ENCODE measurements at places on chromosomes 12 and 14.

GRCh38 chr12:116880213-116880816 lies 926 bp downstream of the HRK start:
- no peak for DNase-seq

DNA sequence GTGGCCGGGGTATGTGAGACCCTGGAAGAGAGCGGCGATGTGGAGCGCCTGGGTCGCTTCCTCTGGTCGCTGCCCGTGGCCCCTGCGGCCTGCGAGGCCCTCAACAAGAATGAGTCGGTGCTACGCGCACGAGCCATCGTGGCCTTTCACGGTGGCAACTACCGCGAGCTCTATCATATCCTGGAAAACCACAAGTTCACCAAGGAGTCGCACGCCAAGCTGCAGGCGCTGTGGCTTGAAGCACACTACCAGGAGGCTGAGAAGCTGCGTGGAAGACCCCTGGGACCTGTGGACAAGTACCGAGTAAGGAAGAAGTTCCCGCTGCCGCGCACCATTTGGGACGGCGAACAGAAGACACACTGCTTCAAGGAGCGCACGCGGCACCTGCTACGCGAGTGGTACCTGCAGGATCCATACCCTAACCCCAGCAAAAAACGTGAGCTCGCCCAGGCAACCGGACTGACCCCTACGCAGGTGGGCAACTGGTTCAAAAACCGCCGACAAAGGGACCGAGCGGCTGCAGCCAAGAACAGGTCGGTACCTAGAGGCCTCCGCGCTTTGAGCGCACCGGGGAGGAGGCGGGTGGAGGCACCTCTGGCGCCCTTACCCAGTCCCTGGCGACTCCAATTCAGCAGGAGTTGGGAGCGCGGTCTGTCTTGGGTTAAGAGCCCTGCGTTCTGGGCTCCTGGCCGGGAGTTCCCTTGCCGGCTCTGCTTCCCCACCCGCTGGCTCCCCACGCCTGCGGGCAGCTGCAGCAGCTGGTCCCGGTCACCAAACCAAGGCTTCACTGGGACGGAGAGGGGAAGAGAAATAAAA lies 700 bp downstream of the SIX6 start:
- DNase-seq = no peak

DNA sequence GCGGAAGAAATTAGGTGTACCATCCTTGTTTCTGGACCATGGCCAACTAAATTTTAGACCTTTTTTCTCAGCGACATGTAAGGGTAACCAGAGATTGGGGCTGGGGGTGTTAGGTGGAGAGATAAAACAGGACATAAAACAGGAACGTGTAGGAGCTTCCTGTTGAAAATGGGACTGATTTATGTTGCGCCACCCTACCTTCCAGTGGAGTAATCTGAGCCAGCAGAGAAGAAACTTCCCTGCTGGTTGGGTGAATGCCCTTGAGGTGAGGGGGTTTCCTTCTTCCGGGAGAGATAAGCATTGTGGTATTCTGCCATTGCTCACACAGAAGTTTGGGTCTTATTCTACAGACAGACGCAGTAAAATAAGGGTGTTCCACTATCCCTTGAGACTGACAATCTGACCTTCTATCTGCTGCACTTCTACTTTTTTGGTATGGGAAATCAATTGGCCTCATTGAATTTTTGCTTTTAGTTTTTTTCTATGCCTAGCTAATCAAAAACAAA lies 417.6 kb downstream of the PCNX1 start:
- no peak for DNase-seq

GRCh38 chr12:116563262-116563661 lies 4.1 kb downstream of the MAP1LC3B2 start:
- DNase-seq = no peak

DNA sequence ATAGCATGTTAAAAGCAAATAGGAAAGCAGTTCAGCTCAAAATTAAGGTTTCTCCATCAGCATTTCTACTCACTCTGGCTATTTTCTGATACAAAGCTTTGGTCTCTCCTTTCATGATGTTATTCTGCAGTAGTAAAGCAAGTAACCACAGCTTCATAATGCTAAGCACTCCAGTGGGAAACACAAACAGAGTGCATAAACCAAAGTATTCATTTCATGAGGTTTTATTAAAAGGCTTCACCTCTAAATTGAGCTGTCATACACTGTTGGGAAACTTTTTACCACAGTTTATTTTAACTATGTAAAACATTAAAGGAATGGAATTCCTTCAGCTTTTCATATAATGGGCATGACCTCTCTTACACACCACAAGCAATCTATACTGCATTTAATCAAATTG lies 157.9 kb upstream of the LMO3 start:
- no peak for DNase-seq

- DNase-seq = no peak
Measured at GRCh38 chr12:58923781-58924180, 3.5 kb upstream of the LRIG3 start.

GRCh38 chr12:62629413-62629812 lies 162.8 kb downstream of the MON2 start:
- DNase-seq = no peak

DNA sequence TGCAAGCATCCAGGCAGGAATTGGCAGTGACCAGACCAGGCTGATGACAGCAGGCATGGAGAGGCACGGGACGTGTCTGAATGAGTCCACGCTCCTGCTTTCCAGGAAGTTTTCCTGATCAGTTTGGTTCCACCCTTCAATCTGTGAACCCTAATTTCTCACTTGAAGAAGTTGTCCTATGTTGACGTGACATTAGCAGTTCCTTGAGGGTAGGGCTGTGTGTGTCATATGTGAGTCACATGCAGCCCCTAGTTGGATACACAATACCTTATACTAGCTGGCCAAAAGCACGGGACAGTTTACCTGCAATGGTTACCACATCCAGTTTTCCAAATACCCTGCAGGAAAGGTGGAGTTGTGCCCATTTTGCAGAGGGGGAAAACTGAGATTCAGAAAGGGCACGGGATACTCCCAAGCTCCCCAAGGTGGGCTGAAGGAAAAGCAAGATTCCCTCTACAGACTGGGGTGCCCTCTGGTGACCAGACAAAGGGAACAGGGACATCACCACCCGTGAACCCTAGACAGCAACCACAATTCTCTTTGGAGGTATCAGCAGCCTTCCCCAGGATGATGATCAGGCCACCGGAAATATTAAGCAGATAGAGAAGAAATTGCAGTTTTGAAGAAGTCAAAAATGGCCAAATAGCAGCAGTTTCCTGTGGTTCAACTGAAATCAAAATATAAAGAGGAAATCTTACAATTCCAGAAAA lies 194.5 kb downstream of the PHETA1 start:
- no peak for DNase-seq

DNA sequence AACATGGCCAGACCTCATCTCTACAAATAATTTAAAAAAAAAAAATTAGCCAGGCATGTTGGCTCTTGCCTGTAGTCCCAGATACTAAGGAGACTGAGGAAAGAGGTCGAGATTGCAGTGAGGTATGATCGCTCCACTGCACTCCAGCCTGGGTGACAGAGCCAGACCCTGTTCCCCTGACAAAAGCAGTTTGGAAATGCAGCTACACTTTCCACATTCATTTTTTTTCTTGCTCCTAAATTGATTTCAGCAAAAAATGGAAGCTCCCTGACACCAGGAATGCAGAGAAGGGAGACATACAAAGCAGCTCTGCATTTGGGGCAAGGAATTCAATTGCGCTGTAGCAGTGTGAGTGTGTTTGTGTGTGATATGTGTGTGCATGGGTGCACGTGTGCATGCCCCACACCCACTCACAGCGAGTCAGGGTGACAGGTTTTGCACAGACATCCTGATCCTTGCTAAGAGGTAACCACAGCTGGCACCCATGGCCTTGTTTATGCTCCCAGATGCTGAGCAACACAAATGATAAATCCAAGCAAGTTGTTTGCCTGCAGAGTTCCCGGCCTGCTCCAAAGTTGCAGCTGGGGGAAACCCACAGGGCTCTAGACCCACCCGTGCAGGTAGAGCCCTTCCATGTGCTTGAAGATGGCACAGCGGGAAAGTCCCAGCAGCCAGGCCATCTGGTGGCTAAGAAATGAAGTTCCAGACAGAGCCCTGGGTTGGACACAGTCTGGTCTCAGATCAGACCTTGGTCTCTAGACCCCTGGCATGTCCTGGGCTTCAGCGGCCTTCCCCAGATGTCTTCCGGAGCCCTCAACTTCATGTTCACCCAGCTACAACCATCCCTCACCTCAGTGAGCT lies 25.9 kb upstream of the BDKRB2 start:
- no peak for DNase-seq

DNA sequence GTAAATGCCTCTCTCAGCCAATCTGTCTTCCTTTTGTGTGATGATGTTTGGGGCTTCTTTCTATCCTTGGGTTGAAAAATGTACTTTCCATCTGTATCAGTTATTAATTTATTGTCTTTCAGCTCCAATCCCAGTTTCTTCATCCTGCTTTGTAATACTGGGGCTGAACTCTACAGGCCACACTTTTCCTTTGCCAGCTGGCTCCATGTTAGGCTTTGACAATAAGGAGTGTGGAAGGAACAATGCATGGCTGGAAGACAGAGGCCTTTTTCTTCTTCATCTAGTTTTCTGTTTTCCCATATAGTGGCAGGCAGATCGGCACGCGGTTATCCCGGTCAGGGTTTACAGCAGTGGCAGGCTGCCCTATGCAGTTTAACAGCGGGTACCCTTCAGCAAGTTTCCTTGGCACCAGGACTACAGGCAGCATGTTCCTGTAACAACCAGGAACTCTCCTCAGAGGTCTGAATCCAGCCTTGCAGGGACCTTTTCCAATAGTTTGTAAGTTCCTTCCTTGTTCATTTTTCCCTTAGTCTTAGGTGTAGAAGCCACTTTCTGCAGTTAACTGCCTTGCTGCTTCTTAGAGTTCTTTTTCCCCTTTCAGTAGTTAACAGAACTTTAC lies 38.5 kb upstream of the CRACR2A start:
- DNase-seq = no peak

- DNase-seq = no peak
Measured at GRCh38 chr14:64089920-64090319, 204.3 kb downstream of the ESR2 start.

DNA sequence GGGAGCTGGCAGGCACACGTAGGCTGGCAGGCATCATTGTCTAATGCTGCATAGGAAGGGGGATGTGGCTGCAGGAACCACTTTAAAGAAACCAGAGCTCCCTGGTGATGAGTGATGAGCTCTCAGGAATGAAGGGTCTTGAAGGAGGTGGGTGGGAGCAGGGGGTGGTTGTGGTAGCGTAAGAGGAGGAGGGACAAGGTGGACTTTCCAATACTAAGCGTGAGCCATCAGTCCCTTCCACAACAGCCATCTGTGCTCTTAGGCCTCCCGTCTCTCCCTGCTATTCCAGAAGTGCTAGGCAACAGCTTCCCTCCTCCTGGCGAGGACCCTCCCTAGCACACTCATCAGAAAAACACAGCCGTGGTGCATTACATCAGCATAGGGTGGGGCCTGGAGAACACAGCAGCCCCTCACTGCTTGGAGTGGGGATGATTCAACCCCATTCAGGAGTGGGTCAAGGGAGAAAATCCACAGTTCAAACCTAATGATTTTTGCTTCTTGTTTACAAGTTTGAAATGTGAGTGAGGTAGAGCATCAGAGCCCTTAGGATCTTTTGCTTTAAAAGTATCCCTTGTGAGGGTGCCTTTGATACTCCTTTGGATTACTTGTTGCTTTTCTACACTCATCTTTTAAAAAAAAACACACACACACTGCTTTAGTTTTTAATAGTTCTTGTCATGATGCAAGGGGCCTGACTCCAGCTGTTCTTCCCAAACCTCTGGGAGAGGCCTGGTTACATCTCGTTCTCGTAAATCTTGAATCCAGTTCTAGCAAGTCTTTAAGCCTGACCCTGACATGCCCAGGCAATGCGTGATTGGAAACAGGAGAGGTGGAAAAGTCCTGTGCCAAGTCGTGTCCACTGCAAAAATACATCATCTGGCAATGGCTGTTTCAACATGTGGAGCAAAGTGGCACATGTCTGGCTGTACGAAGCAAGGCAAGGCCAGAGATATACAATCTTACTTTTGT lies 356.4 kb upstream of the DDHD1 start:
- no peak for DNase-seq

- no peak for DNase-seq
Measured at GRCh38 chr14:96693987-96694386, 103.2 kb upstream of the VRK1 start.

All from activated naive CD4-positive, alpha-beta T cell (primary cell).